Sciatic nerve (tissue), 2 donors: ENCODE measurements at places on chromosomes 1 and 21. TPM values are rescaled to one million over a fixed set of nuclear protein-coding genes. Genes with fewer than 3 reads are reported as not detected.

Gene TRIM45
- 9.0 TPM for total RNA-seq

Gene HSD3B2
- not detected for total RNA-seq

Gene KAZN
- total RNA-seq, result 37.2 TPM

Gene RGS5
- total RNA-seq, result 60.2 TPM

Gene OR2T11
- total RNA-seq, result not detected

Gene CYP4X1
- 24.3 TPM for total RNA-seq

Gene EFNA1
- total RNA-seq, result 49.0 TPM

Gene IFI44L
- 20.2 TPM for total RNA-seq

Gene HMGB4
- not detected for total RNA-seq

Gene SLC26A9
- not detected for total RNA-seq

Gene TXNDC12
- 37.4 TPM for total RNA-seq

Gene ETNK2
- 13.7 TPM for total RNA-seq

DNA sequence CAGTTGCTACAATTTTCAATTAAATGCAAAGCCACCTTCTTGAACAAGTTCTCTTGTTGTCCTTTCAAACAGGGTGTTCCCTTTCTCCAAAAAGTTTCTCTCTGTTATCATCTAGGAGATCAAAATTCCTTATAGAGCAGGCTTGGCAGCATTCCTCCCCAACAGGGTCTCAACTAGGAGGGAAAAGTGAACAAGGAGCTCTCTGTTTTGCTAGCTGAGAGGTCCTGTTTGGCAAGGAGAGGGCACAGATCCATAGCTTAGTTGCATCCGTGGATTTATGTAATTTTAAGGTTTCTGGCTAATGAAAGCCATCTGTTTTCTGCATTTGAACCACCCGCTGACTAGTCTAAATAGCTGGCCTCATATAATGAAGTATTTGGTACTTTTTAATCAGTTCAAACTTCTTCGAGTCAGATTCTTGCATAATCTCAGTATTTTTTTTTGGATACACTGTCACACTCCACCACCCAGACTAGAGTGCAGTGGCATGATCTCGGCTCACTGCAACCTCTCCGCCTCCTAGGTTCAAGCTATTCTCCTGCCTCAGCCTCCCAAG lies 54.0 kb downstream of the APP start:
- no peak for DNase-seq

GRCh38 chr1:19454265-19455146 lies 30.8 kb downstream of the CAPZB start:
- no peak for DNase-seq

- no peak for DNase-seq
Measured at GRCh38 chr1:204758601-204759000, 73.1 kb upstream of the LRRN2 start.

GRCh38 chr1:157096881-157097280 lies 2.7 kb downstream of the ETV3L start:
- DNase-seq, result peak; percentile 6

GRCh38 chr21:22231013-22231412 lies 1232.8 kb downstream of the NCAM2 start:
- DNase-seq, result no peak

- DNase-seq, result no peak
Measured at GRCh38 chr1:201747261-201747660, 81.7 kb upstream of the IPO9 start.

GRCh38 chr1:231666220-231666936 lies 39.8 kb downstream of the DISC1 start:
- no peak for DNase-seq

- DNase-seq, result no peak
Measured at GRCh38 chr1:221632072-221632471, 109.8 kb downstream of the DUSP10 start.

DNA sequence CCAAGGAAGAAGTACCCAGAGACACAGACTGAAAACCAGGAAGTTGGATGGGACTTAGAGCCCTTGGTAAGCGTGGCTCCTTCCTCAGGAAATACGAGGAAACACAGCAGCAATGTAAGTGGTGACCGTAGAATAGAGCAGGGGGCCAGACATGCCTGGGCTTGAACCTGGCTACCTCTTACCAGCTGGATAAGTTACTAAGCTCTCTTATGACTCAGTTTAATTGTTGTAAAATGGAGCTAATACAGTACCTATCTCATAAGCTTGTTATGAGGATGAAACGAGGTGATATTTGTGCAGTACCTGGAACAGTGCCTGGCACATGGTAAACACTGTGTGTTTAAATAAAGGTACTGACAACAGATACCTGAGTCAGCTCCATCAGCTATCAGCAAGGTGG lies 19.2 kb downstream of the EBNA1BP2 start:
- no peak for DNase-seq

- DNase-seq, result no peak
Measured at GRCh38 chr1:45864167-45865106, 61.0 kb downstream of the MAST2 start.

DNA sequence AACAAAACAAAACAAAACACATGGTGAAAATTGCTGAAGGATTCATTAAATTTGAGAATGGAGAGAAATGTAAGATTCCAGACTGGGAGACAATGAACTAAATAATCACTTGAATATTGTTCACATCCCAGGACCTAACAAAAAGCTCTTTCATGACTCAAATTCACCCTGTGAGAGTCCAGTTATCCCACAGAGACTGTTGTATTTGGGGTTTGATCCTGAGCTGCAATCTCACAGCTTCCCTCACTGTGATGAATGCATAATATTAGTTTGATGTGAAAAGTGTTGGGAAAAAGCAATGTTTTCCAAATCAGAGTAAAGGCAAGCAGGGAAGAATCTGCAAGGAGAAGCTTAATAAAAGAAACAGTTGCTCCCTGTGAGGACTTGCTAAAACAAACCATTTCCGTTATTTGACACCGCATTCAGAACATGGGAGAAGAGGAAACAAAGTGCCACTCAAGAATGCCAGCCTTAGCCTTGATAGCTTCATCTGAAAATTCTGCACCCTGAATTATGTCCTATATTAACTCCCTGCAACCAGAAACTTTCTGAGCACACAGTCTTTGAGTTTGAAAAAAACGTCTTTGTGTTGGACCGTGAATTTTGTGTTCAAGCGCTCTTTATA lies 208.8 kb downstream of the DAB1 start:
- DNase-seq, result no peak

DNA sequence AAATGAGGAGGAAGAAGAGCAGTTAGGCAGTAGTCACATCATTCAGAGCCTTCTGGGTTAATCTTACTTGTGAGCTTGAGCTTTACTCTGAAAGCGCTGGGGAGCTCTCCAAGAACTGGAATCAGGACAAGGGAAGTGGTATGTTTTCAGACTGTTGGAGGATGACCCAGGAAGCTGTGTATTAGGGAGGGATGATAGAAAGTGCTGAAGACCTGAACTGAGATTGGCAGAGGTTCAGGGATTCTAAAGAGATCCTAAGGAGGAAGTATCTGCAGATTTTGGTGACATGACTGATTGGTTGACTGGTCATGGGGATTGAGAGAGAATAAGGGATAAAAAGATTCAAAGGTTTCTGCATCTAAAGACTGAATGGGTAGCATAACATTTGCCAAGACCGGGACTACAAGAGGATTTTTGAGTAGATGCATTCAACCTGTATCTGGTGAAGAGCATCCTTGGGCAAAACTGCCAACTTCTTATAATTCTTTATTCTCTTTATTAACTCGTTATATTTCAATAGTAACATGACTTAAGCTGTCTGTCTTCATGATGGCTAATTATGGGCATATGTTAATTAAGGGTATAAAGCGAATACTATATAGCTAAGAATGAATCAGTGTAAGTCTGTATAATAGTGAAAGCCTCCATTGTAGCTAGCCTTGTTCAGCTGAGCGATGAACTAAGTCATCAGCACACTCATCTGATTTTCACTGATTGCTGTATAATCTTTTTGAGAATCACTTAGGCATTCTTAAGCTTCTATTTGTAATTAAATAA lies 41.8 kb downstream of the XCL1 start:
- no peak for DNase-seq

DNA sequence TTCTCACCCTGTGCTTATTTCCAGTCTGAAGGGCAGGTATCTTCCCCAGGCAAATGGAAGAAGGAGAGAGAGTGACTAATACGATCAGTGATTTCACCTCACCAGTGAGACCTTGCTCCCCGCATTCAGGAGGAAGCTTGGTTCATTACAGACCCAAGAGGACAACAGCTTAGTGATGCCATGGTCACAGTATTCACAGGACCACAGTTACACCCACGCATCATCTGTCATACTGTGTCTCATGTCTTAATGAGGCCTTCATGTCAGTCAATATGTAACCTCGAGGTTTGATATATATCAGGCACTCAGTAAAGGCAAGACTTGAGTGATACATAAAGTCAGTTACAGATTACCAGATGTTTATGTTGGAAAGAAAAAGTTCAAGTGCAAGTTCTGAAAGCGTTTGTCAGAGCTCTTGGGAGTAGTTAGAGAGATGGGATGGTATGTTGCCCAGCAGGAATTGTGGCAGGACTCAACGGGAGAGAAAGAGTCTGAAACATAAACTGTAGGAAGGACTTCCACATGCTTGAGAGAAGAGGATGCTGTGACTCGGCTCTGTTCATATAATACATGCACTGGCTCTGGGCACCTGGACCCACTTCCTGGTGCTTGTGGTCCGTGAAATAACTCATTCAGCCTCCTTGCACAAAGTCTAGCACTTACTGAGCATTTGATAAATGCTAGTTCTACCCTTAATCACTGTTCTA lies 33.3 kb downstream of the GNPAT start:
- no peak for DNase-seq

GRCh38 chr1:35915693-35916092 lies 15.2 kb upstream of the AGO3 start:
- no peak for DNase-seq

- peak; percentile 54 for DNase-seq
Measured at GRCh38 chr21:42837421-42838211, 41.7 kb downstream of the WDR4 start.

GRCh38 chr1:172069534-172069933 lies 228.2 kb downstream of the DNM3 start:
- no peak for DNase-seq

GRCh38 chr1:40919475-40920011 lies 57.4 kb upstream of the CITED4 start:
- peak; percentile 59 for DNase-seq

- no peak for DNase-seq
Measured at GRCh38 chr1:159873530-159874143, 11.2 kb upstream of the VSIG8 start.

- no peak for DNase-seq
Measured at GRCh38 chr1:57133686-57134085, 167.9 kb upstream of the C8B start.

DNA sequence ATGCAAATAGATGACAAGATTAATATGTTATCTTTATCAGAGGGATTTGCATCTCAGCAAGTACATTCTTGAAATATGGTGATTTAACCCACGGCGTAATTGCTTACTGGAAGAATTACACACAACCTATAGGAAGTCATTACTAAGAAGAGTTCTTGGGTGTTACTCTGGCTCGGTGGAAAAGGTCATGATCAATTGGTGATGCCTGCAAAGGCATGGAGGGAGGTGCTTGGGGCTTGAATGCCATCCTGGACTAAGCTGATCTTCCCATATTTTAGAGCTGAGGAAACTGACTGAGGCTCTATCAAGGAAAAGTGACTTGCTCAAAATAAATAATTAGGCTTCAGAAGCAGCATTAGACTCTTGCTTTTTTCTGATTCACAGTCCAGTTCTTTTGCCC lies 137.5 kb upstream of the JUN start:
- DNase-seq, result no peak

GRCh38 chr1:56442290-56442877 lies 137.0 kb downstream of the PLPP3 start:
- no peak for DNase-seq

GRCh38 chr1:81505831-81506230 lies 294.9 kb upstream of the ADGRL2 start:
- DNase-seq, result no peak
